Astrocyte (in vitro differentiated cells and primary cell): ENCODE measurements at places on chromosomes 12 and 14. TPM values are rescaled to one million over a fixed set of nuclear protein-coding genes. Genes with fewer than 3 reads are reported as not detected.

Gene PAPLN
- total RNA-seq: 5.0 and 9.1 TPM in 2 replicates

Gene GALC
- 21.2 and 23.5 TPM in 2 replicates for total RNA-seq

Gene CCDC175
- total RNA-seq: not detected in 2 replicates

Gene TUNAR
- total RNA-seq: 0.50 and 1.0 TPM in 2 replicates

Gene TMEM63C
- 11.3 and 22.8 TPM in 2 replicates for total RNA-seq

Gene TDRD9
- not detected in 2 replicates for total RNA-seq

Gene KRT5
- 0.25 TPM in 1 of 2 replicates, not detected in the other for total RNA-seq

Gene IL26
- total RNA-seq: not detected in 2 replicates

Gene NCOR2
- total RNA-seq: 425 and 489 TPM in 2 replicates

Gene CMKLR1
- 0.57 and 2.2 TPM in 2 replicates for total RNA-seq

Gene TAS2R7
- total RNA-seq: not detected in 2 replicates

Gene C12orf50
- not detected in 2 replicates for total RNA-seq

Gene A2M
- total RNA-seq: 4.2 and 10.7 TPM in 2 replicates

Gene ORAI1
- 16.5 and 20.4 TPM in 2 replicates for total RNA-seq

Gene RTRAF
- total RNA-seq: 213 and 224 TPM in 2 replicates

Gene GABARAPL1
- total RNA-seq: 108 and 119 TPM in 2 replicates

Gene GZMH
- not detected in 2 replicates for total RNA-seq

Gene PPM1H
- total RNA-seq: 7.8 and 9.0 TPM in 2 replicates

Gene COX6A1
- total RNA-seq: 388 and 394 TPM in 2 replicates

Gene ACAD10
- total RNA-seq: 16.9 and 18.7 TPM in 2 replicates

Gene CLEC4E
- total RNA-seq: not detected in 2 replicates

Gene PIP4P1
- 19.5 and 19.8 TPM in 2 replicates for total RNA-seq

Gene KCNA5
- total RNA-seq: 0.10 TPM in 1 of 2 replicates, not detected in the other

Gene SCN8A
- total RNA-seq: 6.5 and 6.9 TPM in 2 replicates

Gene GPR33
- not detected in 2 replicates for total RNA-seq

Gene OTOGL
- 0.16 and 0.53 TPM in 2 replicates for total RNA-seq

Gene AKAP3
- 0.94 and 1.4 TPM in 2 replicates for total RNA-seq

Gene CLEC12A
- not detected in 2 replicates for total RNA-seq
